Skin of body (tissue), 3 donors: ENCODE measurements at places on chromosomes 1 and 21. TPM values are rescaled to one million over a fixed set of nuclear protein-coding genes. Genes with fewer than 3 reads are reported as not detected.

DNA sequence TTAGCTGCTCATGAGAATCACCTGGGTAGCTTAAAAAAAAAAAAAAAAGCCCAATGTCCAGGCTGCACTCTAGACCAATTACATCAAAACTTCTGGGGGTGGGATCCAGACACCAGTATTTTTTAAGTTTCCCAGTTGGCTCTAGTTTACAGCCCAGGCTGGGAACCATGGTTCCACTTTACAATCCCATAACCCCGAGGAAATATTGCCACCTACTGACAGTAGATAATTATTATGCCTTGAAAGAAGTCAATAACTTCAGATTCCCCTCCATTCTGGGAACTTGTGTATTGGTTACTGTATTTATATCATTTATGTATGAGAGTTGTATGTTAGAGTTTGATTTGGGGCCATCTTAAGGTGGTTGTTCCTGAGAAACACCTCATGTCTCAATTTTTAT lies 100.2 kb downstream of the SPATA46 start:
- DNase-seq = no peak

LRRC8B gene
- 10.3 TPM for total RNA-seq

- DNase-seq = no peak
Observed at GRCh38 chr1:233372218-233373120, 44.9 kb downstream of the MAP3K21 start.

OR6K6 gene
- not detected for total RNA-seq

- DNase-seq = no peak
Observed at GRCh38 chr1:19372136-19372514, 60.0 kb downstream of the SLC66A1 start.

GRCh38 chr1:86993269-86993985 lies 79.0 kb downstream of the HS2ST1 start:
- no peak for DNase-seq

GRCh38 chr21:24424776-24425175 lies 1182.5 kb downstream of the MRPL39 start:
- DNase-seq = no peak

DNA sequence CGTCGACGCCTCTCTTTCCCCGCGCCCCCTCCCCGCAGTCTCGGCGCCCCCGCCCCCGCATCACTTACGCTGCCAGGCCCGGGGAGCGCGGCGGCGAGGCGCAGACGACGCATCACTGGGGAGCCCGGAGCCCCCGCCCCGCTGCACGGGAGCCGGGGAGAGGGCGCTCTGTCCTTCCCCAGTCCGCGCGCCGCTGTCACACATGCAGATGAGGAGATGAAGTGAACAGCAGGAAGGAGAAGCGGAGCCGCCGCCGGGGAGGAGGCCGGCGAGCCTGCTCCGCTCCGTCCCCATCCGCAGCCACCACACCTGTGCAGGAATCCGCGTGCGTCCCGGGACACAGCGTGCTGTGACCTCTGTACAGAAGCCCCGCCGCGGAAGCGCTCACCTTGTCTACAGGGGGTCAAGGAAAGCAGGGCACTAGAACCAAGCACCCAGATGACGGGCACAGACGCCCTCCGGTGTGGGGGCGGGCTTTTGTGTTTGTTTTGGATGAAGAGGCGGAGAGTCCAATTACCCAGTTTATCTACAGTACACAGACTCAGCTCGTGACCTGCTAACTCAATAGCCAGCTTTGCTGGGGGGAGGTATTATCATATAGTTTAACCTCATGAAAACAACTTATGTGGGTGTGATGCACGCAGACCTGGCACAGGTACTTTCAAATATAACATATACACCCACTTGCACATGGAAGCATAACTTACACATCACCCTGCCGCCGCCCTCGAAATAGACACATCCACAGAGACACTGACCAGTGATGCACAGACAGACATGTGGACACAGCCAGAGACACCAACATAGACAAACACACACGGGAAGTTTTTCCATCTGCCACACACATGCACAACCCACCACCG lies 12.4 kb downstream of the KLHDC8A start:
- no peak for DNase-seq

DNA sequence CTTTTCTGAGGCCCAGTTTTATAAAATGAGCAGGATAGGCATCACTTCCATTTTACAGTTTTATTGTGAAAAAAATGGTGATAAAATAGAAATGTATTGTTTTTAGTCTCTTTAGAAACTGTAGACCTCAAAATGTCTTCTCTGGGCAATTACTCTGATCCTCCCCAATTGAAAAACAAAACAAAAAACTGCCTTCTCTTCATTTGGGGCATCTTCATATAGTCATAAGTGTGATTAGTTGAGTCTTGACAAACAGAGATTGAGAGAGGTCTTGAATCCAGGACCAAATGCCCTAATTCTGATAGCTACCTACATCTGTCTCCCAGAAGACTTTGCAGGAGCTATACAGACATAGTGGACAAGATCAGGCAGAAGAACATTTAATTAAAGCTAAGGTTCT lies 62.9 kb downstream of the LRRC8C start:
- no peak for DNase-seq

GPR153 gene
- 17.4 TPM for total RNA-seq
